ENCODE measurements at places on chromosomes 7 and 10. TPM values are rescaled to one million over a fixed set of nuclear protein-coding genes. Genes with fewer than 3 reads are reported as not detected.

The C7orf57 gene
- not detected for total RNA-seq

The FFAR4 gene
- total RNA-seq = not detected

The CPA5 gene
- not detected for total RNA-seq

The TUBB8 gene
- total RNA-seq = not detected

The CLCN1 gene
- not detected for total RNA-seq

The NFE2L3 gene
- total RNA-seq = 49.0 TPM

The CRYGN gene
- not detected for total RNA-seq

The RNF148 gene
- total RNA-seq = 0.50 TPM

The LDB3 gene
- 3.9 TPM for total RNA-seq

The DGKI gene
- total RNA-seq = 6.3 TPM

The TMEM270 gene
- not detected for total RNA-seq

The SPRN gene
- 3.7 TPM for total RNA-seq

The ELAPOR2 gene
- total RNA-seq = 25.2 TPM

The ANK3 gene
- 21.1 TPM for total RNA-seq

The RNF32 gene
- total RNA-seq = 2.7 TPM

The CPEB3 gene
- 1.2 TPM for total RNA-seq

The SPDYE1 gene
- not detected for total RNA-seq

The RBP4 gene
- 0.36 TPM for total RNA-seq

The CFTR gene
- total RNA-seq = 0.38 TPM

The MKI67 gene
- 4.6 TPM for total RNA-seq

The PRPS1L1 gene
- not detected for total RNA-seq

The SH2B2 gene
- total RNA-seq = 5.6 TPM

The TAS2R3 gene
- 1.2 TPM for total RNA-seq

The GOLGA7B gene
- not detected for total RNA-seq
